ENCODE measurements at places on chromosomes 4 and X. TPM values are rescaled to one million over a fixed set of nuclear protein-coding genes. Genes with fewer than 3 reads are reported as not detected.

The CT45A3 gene
- not detected for total RNA-seq

The PABPC5 gene
- 2.2 TPM for total RNA-seq

The UGT2A1 gene
- total RNA-seq, result not detected

The PLAC8 gene
- total RNA-seq, result 0.35 TPM

The LINC00632 gene
- under 0.01 TPM for total RNA-seq

The HSFX3 gene
- total RNA-seq, result not detected

GRCh38 chr4:146232131-146232722, 17.9 kb downstream of the REELD1 start:
- DNase-seq, result no peak

- DNase-seq, result no peak
These were observed 50.6 kb downstream of the SCFD2 start for GRCh38 chr4:53315300-53315699.

DNA sequence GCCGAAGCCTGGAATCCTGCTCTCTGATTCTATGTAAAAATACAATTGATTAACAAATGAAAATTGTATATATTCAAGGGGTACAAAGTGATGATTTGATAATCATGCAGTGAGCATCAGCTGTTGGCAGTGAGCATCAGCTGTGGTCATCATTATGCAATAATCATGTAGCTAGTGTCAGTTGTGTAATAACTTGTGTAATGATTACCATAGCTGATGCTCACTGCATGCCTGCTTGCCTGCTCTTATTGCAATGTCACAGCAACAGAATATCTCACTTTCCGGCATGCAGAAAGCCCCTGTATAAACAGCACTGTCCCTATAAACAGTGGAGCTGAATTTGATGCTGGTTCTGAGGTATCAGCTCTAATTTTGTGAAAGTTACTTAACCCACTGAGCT, 46.8 kb downstream of the SULT1B1 start:
- DNase-seq, result peak; percentile 91

- peak; percentile 98 for DNase-seq
These were observed 67.5 kb upstream of the CXCL13 start for GRCh38 chr4:77538144-77538543.

DNA sequence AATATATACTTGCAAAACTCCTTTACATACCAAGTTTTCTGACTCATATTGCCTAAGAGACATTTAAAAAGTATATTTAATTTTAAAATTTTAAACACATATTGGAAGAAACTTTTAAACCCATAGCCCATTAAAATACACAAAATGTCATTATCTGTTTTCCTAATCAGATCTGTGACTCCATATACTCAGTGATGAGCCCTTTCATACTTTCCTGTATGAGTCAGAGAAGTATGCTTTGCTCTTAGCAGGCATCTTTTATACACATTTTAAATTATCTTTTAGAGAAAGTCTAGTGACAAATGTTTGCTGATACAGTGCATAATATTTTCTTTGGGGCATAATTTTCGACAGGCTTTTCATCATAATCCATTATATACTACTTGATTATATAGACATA, 26.4 kb downstream of the SPIN3 start:
- DNase-seq, result no peak

DNA sequence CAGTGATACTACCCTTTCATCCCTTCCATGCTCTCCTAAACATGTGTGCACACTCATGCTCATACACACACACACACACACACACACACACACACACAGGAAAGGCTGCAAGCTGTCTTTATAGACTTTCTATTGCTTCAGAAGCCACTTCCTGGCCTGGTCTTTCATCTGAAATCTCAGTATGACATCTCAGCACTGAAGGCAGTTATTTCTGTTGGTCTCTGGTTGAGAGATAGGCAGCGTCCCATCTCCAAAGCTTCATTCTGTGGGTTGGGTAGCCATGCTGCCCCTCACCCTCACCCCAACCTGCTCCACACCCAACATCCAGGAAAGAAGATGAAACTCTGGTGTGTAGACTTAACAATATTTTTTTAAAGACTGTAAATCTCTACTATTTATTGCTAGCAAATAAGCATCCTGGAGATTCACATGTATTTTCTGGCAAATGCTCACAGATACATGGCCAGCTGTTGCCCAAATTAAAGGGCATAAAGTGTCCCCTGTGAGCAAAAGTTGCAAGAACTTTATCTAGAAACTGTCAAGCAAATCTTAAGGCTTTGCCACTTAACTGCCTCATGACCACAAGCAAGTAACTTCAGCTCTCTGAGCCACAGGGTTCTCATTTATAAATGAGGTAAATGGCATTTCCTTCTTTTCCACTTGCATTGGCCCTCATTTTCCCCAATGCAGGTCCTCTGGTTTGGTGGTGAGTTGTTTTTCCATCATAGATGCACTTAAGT, 189.8 kb upstream of the AFF2 start:
- no peak for DNase-seq

DNA sequence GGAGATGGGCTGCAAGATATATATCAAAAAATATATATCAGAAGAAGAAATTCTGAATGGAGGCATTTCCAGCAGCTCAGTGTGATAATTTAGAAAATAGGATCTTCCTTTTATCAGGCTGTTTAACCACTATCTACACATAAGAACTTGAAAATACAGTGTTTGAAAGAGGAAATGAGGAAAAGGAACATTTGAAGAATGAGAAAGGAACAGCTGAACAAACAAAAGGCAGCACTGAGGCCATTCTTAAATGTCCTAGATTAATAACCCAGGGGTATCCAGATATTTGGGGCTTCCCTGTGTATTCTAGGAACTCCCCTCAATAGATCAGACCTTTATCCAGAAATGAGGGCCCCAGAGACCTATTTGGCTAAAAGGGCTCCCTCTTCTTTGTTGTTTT, 4.1 kb downstream of the SLC39A8 start:
- DNase-seq, result no peak

DNA sequence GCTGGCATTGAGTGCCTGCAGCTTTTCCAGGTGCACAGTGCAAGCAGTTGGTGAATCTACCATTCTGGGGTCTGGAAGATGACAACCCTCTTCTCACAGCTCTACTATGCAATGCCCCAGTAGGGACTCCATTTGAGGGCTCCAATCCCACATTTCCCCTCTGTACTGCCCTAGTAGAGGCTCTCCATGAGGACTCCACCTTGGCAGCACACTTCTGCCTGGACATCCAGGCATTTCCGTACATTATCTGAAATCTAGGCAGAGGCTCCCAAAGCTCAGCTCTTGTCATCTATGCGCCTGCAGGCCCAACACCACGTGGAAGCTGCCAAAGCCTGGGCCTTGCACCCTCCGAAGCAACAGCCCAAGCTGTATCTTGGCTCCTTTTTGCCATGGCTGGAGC, 8.4 kb upstream of the SMAD1 start:
- no peak for DNase-seq

DNA sequence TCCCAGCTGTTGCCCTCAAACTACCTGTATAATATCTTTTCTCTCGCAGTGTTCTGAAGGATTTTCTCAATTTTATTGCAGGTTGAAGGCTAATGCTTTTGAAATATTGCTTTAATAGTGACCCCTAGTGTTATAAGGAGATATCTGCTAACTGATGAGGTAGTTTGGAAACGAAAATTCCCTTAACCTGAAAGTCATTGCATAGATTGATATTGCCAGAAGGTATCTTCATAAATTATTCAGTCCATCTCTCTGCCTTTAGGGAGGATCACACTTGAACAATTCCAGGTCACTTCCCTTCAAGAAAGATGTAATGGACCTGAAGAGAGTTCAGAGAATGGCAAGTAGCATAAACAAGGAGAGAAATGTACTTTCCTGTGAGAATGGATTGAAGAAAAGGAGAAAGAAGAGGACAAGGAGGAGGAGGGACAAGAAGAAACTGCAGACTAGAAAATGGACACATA, 44.1 kb downstream of the TIGD4 start:
- peak; percentile 54 for DNase-seq

- no peak for DNase-seq
These were observed 154.5 kb downstream of the GPM6A start for GRCh38 chr4:175657571-175657970.

DNA sequence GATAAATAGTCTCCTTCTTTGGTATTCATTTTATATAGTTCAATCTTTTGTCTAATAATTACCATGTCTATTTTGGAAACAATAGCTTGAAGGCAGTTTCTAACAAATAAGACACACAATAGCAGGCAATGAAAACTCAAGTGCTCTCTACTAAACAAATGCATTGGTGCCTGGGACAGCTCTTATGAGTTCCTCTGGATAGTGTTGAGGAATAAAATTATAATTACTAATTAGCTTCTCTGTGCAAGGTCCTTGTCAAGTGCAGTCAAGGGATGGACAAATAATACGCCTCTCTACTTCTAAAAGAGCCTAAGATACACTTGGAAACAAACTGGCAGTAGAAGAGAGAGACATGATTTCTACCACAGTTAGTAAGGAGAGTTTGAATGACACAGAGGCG, 229.0 kb upstream of the GLRA2 start:
- no peak for DNase-seq

GRCh38 chr4:113790478-113790877, 28.9 kb upstream of the CAMK2D start:
- no peak for DNase-seq

GRCh38 chrX:117568238-117568637, 548.4 kb downstream of the KLHL13 start:
- DNase-seq, result no peak

Measured in renal cortical epithelial cell (primary cell).